ENCODE measurements at places on chromosomes 1 and 21.
A peak's percentile ranks its signal among the peaks of the same experiment; 100 is the strongest.

DNA sequence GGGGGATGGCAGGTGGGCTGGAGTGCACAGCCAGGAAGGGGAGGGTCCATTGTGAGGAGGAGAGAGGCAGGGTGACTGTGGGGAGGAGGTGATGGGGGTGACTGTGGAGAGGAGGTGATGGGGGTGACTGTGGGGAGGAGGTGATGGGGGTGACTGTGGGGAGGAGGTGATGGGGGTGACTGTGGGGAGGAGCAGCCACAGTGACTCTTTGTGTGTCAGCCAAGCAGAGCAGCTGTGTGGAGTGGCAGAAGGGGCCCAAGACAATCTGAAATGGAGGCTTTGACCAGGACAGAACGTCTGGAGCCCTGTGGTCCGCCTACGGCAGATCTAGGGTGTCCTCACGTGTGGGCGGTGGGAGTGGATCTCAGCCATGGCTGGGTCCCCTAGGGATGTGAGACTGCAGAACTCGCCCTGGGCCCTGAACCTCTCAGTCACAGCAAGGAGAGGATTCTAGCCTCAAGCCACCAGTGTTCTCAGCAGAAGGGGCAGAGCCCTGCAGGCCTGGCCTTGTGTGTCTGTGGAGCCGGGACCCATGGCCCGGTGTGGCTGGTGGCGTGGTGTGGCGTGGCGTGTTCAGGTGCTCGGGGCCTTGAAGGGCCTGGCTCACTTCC is 81.5 kb downstream of the OBSCN start:
- no peak for DNase-seq

DNA sequence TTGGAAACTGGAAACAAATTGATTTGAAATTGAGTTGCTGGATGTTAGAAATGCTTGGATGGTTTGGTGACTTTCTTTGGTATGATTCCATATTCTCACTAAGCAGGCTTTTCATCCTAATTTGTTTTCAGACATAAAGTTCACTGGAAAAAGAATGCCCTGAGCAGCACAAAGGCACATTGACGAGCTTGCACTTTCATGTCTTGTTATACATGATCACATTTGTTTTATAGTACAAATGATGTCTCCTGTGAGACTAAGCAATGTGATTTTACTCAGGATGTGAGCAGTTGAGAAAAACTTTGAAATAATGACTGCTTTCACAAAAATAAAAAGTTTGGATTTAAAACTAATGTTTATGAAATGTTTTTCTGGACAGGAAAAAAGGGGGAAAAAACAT is 63.6 kb downstream of the KCNT2 start:
- DNase-seq: no peak

DNA sequence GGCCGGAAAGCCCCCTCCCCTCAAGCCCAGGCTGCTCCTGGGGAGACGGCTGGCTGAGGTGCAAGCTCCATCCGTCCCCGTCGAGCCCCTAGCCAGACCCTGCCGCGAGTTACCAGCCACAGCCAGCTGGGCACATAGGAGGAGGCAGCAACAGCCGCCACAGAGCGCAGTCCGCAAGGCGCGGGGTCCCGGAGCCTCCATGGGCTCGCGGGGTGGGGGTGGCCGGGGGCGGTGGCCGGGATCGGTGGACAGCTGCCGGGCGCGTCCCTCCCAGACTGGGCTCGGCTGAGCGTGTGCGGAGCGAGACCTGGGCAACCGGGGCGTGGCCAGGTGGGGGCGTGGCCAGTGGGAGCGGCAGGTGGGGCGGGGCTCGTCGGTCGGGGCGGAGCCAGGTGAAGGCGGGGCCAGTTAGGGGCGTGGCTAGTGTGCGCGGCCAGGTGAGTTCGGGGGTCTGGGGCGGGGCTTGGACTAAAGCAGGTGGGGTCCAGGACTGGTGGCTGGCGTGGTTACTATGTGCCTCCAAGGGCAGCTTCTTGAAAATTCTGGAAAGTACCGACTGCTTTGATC is at the start of gene CD164L2:
CD164L2 (minus strand) TSS at position 295 of the 567 bp plus-strand sequence; CDS start at position 201, 94 bp downstream.
- no peak for DNase-seq

DNA sequence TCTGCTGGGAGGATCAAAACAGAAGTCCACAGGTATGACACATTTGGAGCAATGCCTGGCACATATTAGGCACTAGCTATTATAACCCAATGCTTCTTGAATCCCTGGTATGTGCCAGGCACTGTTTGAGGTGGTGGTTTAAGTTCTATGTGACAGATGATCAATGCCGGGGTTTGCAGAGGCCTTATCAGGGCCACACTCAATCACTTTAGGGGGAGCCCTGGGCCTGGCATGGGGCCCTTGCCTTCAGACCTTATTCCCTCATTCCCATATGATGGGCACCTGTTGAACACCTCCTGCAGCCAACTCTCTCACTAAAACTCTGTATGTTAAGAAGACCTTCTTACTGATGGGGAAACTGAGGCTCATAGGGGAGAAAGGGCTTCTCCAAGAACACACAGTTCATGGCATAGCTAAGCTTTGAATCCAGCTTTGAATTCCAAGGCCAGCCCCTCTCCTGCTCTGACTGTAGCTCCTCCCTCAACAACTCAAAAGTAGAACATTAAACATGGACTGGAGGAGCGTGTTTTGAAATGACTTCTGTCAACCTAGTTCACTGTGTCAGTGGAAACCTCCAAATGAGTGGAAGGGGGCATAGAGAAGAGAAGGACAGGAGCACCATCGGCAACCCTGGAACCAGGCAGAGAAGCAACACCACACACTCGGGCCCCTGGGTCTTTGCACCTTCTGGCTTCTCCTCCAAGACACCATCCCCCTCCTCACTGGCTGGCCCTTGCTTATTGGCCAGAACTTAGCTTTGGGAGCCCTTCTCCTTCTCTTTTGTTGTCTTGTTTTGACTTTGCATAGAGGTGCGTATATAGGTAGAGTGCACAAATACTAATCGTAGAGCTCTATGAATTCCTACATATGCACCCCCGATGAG is 6.6 kb upstream of the IFFO2 start:
- DNase-seq: no peak

DNA sequence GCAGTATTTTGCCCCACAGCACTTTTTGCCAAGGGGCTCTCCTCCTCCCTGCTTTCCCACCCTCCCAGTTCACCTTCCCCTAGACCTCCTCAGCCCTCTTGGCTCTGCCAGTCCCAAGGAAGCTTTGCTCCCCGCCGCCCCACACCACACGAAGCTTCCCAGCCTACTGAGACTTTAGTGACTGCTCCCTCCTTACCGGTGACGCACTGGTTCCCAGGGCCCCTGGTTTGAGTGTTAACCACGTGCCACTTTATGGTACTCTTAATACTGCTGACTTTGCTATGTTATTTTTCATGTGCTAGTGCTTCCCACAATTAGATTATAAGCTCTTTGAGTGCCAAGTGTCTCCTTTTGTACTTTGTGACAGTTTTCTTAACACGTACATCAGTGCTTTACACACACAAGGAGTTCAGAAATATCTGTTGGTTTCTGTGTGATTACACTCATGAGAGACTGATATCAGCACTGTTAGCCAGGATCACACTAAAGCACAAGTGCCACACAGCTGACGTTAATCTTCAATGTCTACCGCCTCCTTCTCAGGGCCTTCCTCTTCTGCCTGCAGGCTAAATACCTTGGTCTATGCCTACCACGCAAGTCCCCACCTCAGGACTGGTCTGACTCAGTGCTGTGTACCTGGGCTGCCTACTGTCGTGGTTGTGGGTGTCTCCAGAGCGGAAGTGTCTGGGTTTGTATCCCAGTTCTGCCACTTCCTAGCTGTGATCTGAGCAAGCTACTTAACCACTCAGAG is 61.0 kb downstream of the DNTTIP2 start:
- DNase-seq: peak; percentile 74

GRCh38 chr1:169933984-169934725 is 40.5 kb upstream of the SCYL3 start:
- DNase-seq: no peak

DNA sequence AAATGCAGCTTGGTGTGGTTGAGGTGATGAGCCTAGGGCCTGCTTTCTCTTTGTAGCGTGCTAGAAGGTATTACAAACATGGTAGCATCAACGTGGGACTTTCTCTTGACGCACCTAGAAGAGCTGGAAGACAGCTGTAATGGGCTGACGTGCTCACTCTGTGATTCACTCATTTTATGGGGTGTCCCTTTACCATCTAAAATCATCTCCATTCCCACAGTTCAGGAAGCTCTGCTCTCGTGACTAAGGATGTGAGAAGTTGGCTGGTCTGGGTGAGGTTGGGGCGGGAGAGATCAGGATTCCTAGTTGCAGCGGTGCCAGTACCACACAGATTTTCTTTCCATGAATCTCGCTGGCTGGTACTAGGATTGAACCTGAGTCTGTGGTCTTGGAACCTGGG is 4.2 kb downstream of the HTR6 start:
- no peak for DNase-seq

- DNase-seq: peak; percentile 58
These were observed 30.0 kb downstream of the LRRC3 start for GRCh38 chr21:44485254-44485793.

GRCh38 chr1:9291914-9292360 is 757 bp upstream of the SPSB1 start:
- no peak for DNase-seq

- DNase-seq: no peak
These were observed 15.8 kb downstream of the OR14I1 start for GRCh38 chr1:248686815-248687214.

GRCh38 chr1:243730487-243731150 is 119.4 kb downstream of the AKT3 start:
- DNase-seq: no peak

DNA sequence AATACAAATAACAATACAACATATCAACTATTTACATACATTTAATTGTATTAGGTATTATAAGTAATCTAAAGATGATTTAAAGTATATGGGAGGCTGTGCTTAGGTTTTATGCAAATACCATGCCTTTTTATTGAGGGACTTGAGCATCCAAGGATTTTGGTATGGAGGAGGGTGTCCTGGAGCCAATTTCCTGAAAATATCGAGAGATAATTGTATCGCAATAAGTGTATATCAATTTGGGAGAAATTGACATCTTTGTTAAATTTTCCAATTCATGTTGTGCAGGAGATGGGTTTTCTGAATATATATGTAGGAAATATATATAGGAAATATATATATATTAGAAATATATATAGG is 63.5 kb downstream of the ATP1A1 start:
- DNase-seq: no peak

GRCh38 chr1:200265104-200265503 is 144.7 kb downstream of the ZNF281 start:
- DNase-seq: no peak

GRCh38 chr1:35592991-35593769 is 20.1 kb downstream of the TFAP2E start:
- peak; percentile 37 for DNase-seq

GRCh38 chr1:152824964-152825363 is 2.3 kb upstream of the LCE1A start:
- DNase-seq: no peak

GRCh38 chr1:47024141-47024801 is 802 bp downstream of the CYP4X1 start:
- DNase-seq: no peak

DNA sequence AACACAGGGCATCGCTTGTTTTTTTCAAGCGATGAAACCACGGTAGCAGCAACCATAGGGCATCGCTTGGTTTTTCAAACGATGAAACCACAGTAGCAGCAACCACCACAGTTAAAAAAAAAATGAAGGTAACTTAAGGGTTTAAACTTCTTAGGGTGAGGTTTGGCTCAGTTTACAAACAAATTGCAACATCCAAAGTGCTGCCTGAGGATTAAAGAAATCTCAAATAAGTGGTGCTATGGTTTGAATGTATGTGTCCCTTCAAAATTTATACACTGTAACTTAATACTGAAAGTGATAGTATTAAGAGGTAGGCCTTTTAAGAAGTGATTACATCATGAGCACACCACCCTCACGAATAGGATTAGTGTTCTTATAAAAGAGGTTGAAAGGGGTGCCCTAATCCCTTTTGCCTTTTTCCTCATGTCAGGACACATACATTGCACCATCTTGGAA is 6.4 kb upstream of the GBP5 start:
- no peak for DNase-seq

GRCh38 chr1:116738673-116739370 is 15.4 kb upstream of the CD2 start:
- peak; percentile 82 for DNase-seq

- DNase-seq: no peak
These were observed 16.2 kb downstream of the SYNC start for GRCh38 chr1:32686387-32686786.

DNA sequence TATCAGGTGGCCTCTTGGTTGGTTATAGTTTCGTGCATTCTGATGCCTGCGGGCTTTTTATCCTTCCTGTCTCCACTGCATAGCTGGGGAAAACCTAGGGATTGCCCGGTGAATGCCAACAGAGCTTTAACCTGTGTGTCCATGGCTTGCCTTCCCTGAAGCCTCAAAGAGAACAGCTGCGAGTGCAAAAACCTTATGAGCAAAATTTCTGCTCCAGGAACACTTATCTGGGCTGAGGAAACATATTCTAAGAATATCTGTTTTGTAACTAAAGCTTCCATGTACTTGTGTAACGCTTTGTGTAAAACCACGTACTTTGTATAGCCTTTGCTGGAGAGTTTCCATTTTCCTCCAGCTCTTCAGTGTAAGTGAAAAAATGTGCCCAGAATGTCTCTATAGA is 7.2 kb downstream of the CNST start:
- no peak for DNase-seq

GRCh38 chr1:245599371-245600174 is 444.8 kb downstream of the KIF26B start:
- no peak for DNase-seq

DNA sequence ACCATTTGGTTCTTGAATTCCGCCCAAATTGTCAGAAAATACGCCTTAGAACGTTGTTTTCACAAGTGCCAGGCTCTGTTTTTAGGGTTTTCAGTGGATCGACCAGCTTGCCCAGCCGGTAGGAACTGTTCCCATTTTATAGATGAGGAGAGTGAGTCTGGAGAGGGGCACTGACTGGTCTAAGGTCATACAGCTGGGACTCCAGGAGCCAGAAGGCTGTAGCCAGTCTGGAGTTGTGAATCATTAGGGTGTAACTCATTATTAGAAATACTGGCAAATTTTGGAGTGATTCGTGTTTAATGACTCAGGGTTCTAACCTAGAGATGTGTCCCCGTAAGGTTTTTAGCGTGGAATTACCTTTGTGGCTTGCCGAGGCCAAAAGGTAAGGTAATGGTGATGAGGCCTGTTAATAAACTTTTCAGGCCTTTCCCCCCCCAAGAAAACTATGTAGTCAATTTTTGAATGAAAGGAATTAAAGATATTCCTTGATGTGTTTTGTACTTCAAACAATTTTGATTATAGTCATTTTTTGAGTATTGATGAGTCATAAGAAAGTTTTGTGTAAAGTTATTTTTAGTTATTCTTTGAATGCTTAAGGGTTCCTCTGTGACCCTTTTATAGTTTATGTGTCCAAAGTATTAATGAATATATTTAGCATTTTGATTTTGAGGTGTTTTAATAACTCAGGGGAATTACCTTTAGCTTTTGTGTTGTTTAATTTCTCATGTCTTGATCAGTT is 2.1 kb downstream of the DYRK1A start:
- DNase-seq: no peak

Measured in activated CD8-positive, alpha-beta memory T cell treated with anti-CD3 and anti-CD28 coated beads, Interleukin-2, amount 10 ng/mL, durations not matched to agents 7 days and 5 days (primary cell).